ENCODE measurements at places on chromosomes 16 and 17. TPM values are rescaled to one million over a fixed set of nuclear protein-coding genes. Genes with fewer than 3 reads are reported as not detected.

The RAB40B gene
- 24.3 TPM for total RNA-seq

The PIK3R5 gene
- total RNA-seq = 13.5 TPM

The MT1G gene
- total RNA-seq = 76.3 TPM

The DHRS7C gene
- not detected for total RNA-seq

The HCRT gene
- total RNA-seq = not detected

The CSH2 gene
- total RNA-seq = not detected

The SMIM22 gene
- total RNA-seq = not detected

The CD300H gene
- total RNA-seq = not detected

The NECAB2 gene
- not detected for total RNA-seq

The MPV17L gene
- 15.8 TPM for total RNA-seq

The CCL23 gene
- total RNA-seq = not detected

The RND2 gene
- 2.1 TPM for total RNA-seq

The CFAP97D1 gene
- 0.48 TPM for total RNA-seq

The TNFRSF17 gene
- total RNA-seq = not detected

The PMP22 gene
- total RNA-seq = 62.9 TPM

The KCNJ12 gene
- 0.56 TPM for total RNA-seq

The GRAPL gene
- not detected for total RNA-seq

The KRTAP4-5 gene
- 2.2 TPM for total RNA-seq

The KRTAP4-6 gene
- total RNA-seq = 9.0 TPM

The KLHDC4 gene
- 27.5 TPM for total RNA-seq

The ATP1B2 gene
- 0.49 TPM for total RNA-seq

The TEX19 gene
- total RNA-seq = not detected

The OR4D1 gene
- total RNA-seq = not detected

The KRTAP1-1 gene
- total RNA-seq = 9.9 TPM

The LPO gene
- not detected for total RNA-seq

The GIT1 gene
- 101 TPM for total RNA-seq

The NOTUM gene
- total RNA-seq = 1.6 TPM

The SLC2A4 gene
- 2.4 TPM for total RNA-seq

The TXNDC17 gene
- 30.0 TPM for total RNA-seq

The DPEP2 gene
- total RNA-seq = 0.56 TPM

The PRRT2 gene
- total RNA-seq = 1.1 TPM

The CCL7 gene
- total RNA-seq = not detected

The CMTM1 gene
- 1.5 TPM for total RNA-seq

The HOXB8 gene
- total RNA-seq = not detected

The SLX1A gene
- 44.5 TPM for total RNA-seq

The PDILT gene
- total RNA-seq = not detected

The TMC8 gene
- total RNA-seq = 0.36 TPM

The CDH11 gene
- 41.4 TPM for total RNA-seq

The ATP5PD gene
- total RNA-seq = 281 TPM
